ENCODE measurements at places on chromosomes 5 and 9.
A peak's percentile ranks its signal among the peaks of the same experiment; 100 is the strongest.

- DNase-seq: no peak
Observed at GRCh38 chr9:89473762-89474469, 24.0 kb downstream of the SEMA4D start.

GRCh38 chr5:150036513-150036912 lies 36.0 kb downstream of the HMGXB3 start:
- no peak for DNase-seq

DNA sequence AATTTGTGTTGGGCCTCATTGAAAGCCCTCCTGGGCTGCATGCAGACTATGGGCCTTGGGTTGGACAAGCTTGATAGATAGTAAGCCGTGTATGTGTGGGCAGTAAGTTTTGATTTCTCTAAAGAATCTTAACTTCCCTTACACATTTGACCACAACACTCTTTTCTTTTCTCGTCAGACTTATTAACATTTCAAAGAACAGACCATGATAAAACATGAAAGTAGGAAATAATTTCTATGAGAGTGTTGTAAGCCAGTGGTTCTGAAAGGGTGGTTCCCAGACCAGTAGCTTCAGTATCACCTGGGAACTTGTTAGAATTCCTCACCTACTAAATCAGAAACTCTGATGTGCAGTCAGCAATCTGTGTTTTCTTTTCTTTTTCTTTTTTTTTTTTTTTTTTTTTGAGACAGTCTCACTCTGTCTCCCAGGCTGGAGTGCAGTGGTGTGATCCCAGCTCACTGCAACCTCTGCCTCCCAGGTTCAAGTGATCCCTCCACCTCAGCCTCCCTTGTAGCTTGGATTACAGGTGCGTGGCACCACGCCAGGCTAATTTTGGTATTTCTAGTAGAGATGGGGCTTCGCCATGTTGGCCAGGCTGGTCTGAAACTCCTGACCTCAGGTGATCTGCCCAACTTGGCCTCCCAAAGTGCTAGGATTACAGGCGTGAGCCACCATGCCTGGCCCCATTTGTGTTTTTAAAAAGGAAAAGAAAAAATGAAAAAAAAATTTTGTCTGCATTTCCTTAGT lies 20.0 kb upstream of the GCNT1 start:
- DNase-seq: no peak

DNA sequence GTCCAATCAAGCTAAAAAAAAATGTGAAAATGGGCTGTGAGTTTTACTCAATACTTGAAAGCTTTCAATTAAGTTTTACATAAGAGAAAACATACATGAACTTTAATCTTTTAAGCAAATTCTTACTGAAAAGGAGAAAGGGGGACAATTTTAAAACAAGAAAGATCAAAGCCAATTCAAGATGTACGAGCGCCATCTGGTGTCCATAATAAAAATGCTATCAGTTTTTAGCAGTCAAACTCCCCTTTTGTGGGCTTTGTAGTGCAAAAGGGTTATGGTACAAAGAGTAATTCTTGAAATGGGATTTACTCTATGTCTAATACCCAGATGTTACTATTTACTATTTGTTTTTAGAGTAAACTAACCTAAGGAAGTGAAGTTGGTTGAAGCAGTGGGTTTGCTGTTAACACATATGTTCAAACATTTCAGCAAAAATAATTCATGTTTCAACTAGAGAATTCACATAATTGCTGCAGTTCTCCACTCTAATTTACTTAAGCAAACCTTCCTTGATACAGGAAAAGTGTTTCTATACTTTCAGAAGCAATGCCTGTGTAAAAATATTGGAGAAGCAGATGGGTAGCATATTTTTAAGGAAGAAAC lies 228.2 kb upstream of the TYRP1 start:
- DNase-seq: no peak

DNA sequence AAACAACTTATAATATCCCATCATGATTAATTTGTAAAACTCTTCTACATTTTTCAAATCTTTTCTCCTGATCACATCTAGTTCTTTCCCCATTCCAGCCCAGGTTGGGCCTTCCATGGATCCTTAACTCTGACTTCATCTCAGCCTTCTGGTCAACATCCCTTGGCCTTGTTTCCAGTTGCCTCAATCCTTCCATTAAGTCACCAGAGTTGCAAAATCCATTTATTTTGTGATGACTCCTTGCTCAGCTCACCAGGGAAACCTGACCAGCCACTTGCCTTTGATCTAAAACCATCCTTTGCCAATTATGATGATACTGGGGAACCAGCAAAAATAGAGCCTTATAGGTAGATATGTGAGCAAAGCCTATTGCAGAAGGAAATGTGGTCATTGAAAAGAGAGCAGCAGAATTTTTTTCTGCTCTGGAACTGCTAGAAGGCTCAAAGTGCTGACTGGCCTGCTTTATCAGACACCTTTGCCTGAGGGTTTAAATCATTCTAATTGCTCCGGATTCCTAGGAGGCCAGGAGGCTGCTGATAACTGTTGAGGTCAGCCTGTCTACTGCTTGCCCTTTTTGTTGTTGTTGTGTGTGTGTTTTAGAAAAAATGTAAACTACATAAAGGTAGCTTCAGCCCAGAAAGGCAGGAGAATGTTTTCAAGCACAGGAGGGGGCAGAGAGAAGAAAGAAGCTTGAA lies 512.2 kb upstream of the GRIA1 start:
- DNase-seq: no peak

DNA sequence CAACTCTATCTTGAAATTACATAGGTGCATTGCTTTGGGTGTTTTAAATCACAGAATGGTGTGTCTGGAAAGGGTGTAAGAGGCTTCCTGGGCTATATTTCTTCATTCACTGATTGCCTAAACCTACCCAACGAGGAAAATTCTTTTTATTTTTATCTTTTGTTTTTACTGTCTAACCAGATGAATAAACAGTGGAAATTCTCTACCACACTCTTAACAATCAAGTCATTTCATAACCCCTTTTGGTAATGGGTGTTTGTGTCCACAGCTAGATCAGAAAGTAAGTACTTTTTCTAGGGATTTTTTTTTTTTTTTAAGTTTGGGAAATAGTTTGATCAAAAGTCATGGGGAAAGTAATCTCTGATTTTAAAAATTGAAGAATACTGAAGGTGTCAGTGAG lies 27.6 kb upstream of the C5orf47 start:
- no peak for DNase-seq

DNA sequence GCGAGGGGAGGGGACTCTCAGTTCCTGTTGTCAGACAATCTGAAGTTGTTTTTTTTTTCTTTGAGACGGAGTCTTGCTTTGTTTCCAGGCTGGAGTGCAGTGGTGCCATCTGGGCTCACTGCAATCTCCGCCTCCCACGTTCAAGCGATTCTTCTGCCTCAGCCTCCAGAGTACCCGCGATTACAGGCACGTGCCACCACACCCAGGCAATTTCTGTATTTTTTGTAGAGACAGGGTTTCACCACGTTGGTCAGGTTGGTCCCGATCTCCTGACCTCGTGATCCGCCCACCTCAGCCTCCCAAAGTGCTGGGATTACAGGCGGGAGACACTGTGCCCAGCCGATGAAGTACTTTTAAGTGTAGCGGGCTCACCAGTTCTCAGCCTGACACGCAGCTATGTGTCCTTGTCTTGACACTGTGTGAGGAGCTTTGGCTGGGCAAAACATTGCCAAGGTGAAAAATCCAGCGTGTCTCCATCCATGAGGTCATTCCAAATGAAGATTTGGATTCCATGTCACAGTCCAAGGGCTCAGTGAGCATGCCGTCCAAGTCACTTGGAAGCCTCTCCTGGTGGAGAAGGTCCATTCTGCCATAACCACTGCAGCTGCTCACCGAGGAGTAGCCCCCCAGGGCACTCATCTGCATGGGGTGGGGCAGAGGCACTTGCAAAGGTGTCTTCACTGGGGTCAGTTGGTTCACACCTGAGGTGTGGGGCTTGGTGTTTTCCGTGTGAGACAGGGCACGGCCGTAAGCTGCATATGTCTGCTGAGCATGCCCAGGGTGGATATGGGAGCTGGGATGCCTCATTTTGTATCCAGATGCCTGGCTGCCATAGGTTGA lies 32.0 kb downstream of the OR2V1 start:
- no peak for DNase-seq

GRCh38 chr5:57436586-57436985 lies 46.0 kb downstream of the ACTBL2 start:
- no peak for DNase-seq

- DNase-seq: peak; percentile 18
Observed at GRCh38 chr5:139481122-139481533, 1.4 kb downstream of the STING1 start.

GRCh38 chr5:5494489-5495402 lies 72.3 kb downstream of the ICE1 start:
- DNase-seq: peak; percentile 39

GRCh38 chr5:36447776-36448175 lies 146.1 kb upstream of the RANBP3L start:
- DNase-seq: no peak

- DNase-seq: no peak
Observed at GRCh38 chr5:61641748-61642565, 309.9 kb downstream of the ZSWIM6 start.

DNA sequence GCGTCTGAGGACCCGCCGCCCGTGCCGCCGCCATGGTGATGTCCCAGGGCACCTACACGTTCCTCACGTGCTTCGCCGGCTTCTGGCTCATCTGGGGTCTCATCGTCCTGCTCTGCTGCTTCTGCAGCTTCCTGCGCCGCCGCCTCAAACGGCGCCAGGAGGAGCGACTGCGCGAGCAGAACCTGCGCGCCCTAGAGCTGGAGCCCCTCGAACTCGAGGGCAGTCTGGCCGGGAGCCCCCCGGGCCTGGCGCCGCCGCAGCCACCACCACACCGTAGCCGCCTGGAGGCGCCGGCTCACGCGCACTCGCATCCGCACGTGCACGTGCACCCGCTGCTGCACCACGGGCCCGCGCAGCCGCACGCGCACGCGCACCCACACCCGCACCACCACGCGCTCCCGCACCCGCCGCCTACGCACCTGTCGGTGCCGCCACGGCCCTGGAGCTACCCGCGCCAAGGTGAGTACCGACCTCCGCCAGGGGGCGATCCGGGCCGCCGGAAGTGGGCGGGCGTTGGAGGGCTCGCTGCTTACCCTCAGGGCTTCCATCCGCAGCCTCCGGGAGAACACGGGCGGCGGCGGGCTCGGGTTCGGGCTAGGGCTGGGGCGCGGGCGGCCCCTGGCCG lies 8.5 kb downstream of the PRR7 start:
- peak; percentile 80 for DNase-seq

DNA sequence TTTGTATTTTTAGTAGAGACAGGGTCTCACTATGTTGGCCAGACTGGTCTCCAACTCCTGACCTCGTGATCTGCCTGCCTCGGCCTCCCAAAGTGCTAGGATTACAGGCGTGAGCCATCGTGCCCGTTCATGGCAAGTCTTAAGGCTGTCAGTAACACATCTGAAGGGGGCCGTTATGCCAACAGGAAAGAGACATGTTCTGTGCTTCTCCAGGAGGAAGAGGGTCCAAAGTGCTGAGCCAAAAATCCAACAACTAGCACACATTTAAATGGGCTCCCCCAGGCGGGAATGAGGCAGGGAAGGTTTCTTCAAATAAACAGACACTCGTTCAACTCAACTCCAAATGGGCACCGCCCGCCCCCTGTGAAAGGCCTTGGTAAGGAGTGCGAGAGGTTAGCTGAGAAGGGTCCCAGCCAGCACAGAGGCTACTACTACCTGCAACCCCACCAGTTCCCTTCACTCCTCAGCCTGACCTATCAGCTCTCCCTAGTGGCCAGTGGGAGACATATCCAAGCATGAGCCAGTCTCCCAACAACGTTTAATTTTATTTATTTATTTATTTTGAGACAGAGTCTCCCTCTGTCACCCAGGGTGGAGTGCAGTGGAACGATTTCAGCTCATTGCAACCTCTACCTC lies 84.1 kb upstream of the DMRT1 start:
- no peak for DNase-seq

DNA sequence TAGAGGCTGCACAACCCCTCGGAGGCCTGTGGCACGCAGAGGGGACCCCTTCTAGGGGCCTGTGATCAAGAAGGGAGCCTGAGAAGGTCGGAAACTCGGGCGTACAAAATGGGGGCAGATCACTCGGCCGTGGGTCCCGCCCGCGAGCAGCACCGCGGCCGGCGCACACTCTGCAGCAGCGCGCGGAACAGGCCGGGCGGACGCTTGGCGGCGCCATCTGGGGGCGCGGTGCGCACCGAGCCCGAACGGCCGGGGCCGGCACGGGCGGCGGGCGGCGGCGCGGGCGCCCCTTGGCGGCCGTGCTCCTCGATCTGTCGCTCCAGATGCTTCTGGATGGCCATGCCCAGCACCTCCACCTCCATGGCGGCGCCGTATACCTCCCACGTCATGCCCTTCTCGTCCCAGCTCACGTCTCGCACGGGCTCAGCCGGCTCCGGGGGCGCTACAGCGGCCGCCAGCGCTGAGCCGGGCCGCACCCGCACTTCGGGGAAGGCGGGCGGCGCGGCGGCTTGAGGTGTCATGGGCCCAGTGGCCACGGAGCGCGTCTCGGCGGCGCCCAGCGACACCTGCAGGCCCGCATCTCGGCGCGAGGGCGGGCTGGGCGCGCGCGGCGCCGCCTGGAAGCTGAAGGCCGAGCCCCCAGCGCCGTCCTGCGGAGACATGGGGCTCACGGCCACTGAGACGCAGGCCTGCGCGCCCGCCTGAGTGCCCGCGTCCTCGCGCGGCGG lies 13.1 kb downstream of the GPRIN1 start:
- DNase-seq: peak; percentile 22

DNA sequence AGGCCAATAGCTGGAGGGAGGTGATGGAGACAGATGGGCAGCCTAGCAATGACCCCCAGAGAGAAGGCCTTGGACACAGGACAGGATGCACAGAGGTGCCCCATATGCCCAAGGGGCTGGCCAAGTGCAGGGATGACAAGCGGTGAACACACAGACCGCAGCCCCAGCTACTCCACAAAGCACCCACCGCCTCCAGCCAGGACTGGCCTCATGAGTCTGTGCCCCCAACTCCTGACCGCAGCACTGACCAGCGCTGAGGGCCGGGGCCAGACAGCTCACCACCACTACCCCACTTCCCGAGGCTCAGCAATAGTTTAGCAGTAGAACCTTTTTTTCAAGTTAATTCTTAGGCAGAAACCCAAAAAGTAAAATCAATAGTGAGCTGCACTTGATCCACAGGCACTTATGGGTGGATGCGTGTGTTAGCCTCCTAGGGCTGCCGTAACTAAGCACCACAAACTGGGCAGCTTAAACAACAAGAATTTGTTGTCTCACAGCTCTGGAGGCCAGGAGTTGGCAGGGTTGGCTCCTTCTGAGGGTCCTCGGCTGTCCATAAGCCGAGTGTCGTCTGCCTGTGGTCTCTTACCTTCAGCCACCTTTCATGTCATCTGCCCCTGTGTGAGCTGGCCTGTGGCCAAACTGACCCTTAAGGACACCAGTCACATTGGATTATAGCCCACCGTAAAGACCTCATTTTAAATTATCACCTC lies 14.1 kb downstream of the ROR2 start:
- DNase-seq: no peak

DNA sequence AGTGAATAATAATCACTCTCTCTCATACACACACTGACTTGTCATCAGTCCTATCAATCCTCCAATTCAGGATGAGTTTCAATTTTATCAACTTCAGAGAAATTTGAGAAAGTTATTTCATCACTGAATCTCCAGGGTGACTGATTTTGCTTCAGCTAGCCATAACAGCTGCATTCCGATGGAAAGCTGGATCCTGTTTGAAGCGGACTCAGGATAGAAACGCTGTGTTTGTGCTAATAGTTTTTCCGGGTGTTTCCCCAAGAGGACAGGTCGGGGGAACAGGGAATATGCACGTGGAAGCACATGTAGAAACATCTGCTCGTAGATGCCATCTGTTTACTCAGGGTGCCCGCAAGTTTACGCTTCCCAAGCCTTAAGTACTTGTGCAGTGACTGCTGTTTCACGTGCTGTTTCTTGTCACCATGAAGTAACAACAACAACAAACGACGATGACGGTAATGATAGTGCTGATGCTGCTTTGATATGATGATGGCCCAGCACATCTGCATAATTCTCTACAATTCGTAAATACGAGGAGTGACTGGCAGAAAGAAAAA lies 263.7 kb upstream of the DAPK1 start:
- no peak for DNase-seq

Measured in activated naive CD4-positive, alpha-beta T cell (primary cell).